ENCODE measurements at places on chromosomes 1 and 21.

- no peak for DNase-seq
Observed at GRCh38 chr1:48048980-48049379, 51.8 kb upstream of the TRABD2B start.

- DNase-seq = no peak
Observed at GRCh38 chr1:31261916-31262315, 22.2 kb upstream of the NKAIN1 start.

- no peak for DNase-seq
Observed at GRCh38 chr1:198151688-198152087, 5.1 kb upstream of the NEK7 start.

- no peak for DNase-seq
Observed at GRCh38 chr21:31920275-31920674, 47.5 kb downstream of the HUNK start.
